Iris pigment epithelial cell (primary cell): ENCODE measurements at places on chromosomes 12 and 14.

- DNase-seq = no peak
These were observed 29.8 kb downstream of the RASAL1 start for GRCh38 chr12:113105606-113106271.

DNA sequence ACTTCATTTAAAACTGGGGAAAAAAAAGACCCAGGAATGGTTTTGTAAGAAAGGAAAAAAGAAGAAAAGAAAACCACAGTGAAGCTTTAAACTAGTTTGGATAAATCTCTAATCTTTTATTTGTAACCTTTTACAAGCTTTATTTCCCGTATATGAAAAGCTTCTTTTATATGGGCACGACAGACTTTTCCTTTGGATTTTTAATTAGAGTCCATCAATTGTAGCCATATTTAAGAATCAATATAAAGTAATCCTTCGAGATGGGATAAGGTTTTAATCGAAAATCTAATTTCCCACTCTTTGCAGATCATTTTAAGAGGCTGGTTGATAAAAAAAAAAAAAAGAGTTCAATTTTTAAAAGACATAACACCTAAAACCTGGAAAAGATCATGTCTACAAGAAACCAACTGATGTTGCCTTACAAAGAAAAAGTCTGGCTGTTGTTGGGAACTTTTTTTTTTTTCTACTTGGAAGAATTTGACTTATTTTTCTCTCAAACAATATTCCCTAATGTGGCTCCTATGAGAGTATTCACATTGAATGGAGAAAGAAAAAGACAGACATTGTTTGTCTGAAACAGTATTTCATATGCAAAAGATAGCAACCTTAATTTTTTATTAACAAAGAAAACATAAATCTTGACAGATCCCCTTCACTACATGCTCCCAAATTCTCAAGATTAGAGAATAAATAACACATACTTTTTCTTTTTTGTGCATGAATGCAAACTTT, 4.9 kb upstream of the OTX2 start:
- DNase-seq = no peak

DNA sequence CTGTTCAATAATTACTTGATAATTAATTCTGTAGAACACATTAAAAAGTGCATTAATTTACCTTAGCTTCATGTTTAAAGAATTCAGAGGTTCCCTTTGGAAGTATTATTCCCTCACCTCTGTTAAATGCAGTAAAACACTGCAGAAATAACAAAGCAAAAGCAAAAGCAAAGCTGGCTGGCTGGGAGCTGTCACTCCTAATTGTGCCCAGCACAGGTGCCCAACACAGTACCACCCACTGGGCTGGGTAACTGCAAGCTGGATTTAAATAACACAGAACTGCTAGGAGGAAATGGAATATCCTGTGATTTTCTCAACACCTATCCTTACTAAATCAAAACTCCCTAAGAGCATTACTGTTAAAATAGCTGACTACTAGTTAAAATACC, 72.6 kb downstream of the SLC2A13 start:
- DNase-seq = no peak

- DNase-seq = no peak
These were observed 7.8 kb upstream of the CACNA2D4 start for GRCh38 chr12:1926251-1926657.

DNA sequence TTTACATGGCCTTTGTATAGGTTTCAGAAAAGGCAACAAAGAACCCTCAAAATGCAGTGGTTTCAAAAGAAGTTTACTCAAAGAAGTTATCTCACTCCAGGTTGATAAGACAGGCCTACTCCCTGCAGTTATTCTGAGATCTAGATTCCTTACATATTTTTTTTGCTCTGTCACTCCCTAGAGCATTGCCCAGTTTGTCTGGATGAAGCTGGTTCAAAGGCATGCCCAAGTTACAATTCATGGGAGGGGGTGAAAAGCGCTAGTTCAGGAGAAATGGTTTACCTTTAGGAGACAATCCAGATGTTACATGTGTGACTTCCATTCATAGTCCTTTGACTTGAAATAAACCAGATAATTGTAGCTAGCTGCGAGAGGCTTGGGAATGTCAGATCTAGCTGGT, 115.0 kb downstream of the TPH2 start:
- peak; percentile 16 for DNase-seq

GRCh38 chr14:76812422-76813383, at the start of gene ANGEL1:
ANGEL1 (minus strand) TSS chr14:76812882; CDS start chr14:76812827, 55 bp downstream.
- DNase-seq = peak; percentile 95

DNA sequence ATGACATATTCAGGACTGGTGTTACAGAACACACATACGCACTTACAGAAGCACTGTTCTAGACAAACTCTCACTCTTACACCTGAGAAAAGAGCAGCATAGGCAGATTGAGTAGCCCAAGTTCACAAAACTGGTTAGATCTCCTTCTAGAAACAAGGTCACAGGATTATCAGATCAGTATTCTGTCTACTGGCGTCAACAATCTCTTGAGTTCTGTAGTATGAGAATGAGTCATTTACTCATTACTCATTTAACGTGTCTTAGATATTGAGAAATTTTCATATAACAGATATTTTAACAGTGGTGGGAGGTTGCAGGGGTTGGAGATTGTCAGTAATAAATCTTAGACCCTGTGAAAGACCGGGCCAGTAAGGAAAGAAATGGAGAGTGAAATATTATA, 2.8 kb upstream of the TSPAN8 start:
- DNase-seq = peak; percentile 1
